ENCODE measurements at places on chromosomes 6 and 20.

DNA sequence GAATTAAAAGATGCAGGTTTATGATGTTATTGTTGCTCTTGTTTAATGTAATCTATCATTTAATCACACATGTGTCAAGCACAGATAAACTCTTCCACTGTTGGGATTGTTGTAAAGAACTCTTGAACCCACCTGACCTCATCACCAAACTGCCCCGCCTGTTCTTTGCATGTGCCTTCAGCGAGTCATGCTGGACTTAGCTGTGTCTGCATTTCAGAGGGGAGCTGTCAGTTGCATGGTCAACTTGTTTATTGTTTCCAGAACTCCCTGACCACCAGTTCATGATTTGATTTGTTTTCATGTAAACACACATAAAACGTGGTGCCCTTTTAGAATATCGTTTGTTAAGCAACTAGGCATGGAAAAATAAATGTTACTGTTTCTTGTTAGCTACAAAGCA is 93.6 kb downstream of the KHDC1L start:
- no peak for DNase-seq

GRCh38 chr6:3352678-3353077 is 93.9 kb downstream of the PSMG4 start:
- DNase-seq = no peak

DNA sequence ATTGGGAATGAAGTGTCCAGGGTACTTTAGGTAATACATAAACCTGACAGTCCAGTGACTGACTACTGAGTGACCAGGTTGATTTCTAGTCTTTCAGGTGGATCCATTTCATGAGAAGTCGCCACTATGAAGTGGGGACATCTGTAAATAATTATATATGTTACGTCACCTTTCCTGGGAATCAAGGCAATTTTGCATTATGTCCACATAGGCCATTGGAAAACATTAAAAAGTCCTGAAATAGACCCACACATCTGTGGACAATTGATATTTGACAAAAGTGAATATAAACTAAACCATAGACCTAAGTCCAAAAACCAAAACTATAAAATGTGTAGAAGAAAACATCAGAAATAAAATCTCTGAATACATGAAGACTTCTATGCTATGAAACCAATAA is 231.5 kb downstream of the C6orf118 start:
- no peak for DNase-seq

- DNase-seq = no peak
Measured at GRCh38 chr6:3343089-3343883, 84.5 kb downstream of the PSMG4 start.

DNA sequence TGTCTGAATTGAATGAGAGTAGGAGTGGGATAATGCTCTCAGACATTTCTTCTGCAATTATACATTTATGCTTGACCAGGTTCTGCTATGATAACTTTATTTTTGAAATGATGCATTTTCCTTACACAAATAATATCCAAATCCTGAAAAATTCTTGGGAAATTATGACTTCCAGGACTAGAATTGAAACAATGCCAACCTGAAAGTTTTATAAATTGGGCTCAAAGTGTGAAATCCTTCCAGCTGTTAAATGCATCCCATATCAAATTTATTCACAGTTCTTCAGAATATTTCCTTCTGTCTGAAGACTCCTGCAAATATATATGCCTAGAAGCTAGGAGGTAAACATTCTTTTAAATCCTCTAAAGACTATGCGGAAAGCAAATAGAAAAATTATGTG is 155.7 kb upstream of the EYA4 start:
- no peak for DNase-seq

All from 8988T (cell line).